ENCODE measurements at places on chromosomes 11 and 22.

- no peak for DNase-seq
Measured at GRCh38 chr11:67633758-67634365, 4.1 kb upstream of the NUDT8 start.

- DNase-seq, result no peak
Measured at GRCh38 chr11:454043-454442, 4.0 kb downstream of the PTDSS2 start.

GRCh38 chr11:78438298-78438975 lies 20.8 kb upstream of the GAB2 start:
- DNase-seq, result no peak

DNA sequence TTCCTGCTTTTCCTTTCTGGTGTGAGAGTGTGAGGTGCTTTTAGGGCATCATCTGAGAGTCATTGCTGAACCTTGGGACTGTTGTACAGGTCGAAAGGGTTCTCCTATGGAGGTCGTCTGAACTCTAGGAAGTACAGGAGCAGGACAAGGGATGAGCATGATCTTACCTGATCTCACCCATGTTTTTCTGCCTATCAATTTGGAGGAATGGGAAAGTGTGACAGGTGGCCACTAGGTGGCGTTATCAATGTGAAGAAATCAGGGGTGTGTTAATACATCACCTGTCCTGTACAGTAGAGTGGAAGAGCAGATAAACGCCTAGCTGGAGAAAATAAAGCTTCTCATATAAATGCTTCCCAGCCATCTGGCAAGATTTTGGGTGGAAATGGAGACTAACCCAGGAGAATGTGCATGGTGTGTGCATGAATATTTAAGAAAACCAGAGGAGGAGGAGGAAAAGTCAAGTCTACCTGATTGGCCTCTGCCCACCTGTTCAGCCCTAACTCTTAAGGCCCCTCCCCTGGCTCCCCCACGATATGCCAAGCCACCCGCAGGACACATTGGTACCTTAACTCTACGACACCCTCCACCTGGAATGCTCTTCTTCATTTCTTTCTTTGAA lies 72.0 kb upstream of the NARS2 start:
- no peak for DNase-seq

GRCh38 chr11:57461841-57462489 lies 1.6 kb downstream of the RTN4RL2 start:
- DNase-seq, result no peak

DNA sequence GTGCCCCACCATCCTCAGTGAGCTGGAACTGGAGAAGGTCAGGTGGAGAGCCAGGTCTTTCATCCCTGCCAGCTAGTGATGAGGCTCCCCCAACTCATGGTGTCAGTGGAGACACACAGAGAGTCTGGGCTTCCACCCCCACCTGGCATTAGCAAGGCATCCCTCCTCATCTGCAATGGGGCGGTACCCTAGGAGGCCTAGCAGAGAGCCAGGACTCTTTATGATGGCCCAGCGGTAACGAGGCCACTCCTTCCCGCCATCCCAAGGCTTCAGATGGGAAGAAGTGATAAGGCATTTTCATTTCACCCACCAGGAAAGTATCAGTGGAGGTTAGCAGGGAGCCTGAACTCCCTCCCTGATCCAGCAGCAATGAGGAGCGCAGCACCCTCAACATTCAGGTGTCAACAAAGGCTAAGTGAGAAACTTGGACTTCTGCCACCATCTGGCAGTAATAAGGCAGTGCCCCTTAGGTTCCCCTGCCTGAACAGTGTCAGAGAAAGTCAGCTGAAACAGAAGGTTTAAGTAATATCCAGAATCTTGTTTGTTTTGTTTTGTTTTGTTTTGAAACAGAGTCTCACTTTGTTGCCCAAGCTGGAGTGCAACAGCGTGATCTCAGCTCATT lies 40.5 kb upstream of the FBLN1 start:
- DNase-seq, result no peak

DNA sequence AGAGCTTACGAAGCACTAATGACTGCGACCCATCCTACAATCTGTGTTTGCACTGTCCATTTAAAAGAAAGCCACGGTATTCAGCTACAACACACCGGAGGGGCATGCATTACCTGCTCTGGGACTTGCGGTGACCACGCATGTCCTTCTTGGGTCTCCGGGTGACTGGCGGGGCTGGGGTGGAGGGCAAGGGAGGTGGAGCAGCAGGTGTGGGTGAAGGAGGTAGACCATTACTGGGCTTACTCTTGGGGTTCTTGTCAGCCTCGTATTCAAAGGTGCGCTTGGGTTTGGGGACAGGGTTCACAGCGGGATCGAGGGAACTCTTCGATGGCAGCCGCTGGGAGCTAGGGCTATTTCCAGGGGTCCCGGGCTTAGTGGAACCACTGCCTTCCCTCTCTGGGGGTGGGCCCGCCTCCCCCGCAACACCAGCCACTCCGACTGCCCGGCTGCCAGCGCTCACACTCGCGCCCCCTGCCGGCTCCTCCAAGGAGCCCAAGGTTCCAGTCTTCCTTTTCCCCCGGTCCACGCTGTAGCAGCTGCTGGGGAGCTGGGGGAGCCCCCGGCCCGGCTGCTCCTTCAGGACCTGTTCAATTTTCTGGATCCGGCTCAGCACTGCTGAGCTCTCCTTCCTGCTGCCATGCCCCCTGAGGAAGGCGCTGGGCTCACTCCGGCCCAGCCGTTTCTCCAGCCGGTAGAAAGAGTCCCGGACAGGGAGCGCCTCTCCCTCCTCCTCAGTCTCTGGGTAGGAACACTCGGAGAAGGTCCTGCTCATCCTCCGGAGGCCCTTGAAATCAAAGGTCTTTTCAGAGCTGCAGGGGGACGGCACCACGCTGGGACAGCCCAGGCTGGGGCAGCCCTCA lies 47.5 kb downstream of the RPL27A start:
- DNase-seq, result no peak

GRCh38 chr22:36838119-36839030 lies 21.5 kb upstream of the PVALB start:
- no peak for DNase-seq

- no peak for DNase-seq
Measured at GRCh38 chr11:61680622-61681221, 531 bp downstream of the DAGLA start.

GRCh38 chr11:96187822-96188221 lies 155.2 kb downstream of the MAML2 start:
- DNase-seq, result no peak

DNA sequence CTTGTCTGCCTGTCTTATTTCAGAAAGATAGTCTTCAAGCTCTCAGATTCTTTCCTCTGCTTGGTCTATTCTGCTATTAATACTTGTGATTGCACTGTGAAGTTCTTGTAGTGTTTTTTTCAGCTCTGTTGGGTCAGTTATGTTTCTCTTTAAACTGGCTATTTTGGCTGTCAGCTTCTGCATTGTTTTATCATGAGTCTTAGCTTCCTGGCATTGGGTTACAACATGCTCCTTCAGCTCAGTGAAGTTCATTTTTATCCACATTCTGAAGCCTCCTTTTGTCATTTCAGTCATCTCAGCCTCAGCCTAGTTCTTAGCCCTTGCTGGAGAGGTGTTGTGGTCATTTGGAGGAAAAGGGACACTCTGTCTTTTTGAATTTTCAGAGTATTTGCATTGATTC lies 15.5 kb upstream of the DEPDC7 start:
- DNase-seq, result no peak

DNA sequence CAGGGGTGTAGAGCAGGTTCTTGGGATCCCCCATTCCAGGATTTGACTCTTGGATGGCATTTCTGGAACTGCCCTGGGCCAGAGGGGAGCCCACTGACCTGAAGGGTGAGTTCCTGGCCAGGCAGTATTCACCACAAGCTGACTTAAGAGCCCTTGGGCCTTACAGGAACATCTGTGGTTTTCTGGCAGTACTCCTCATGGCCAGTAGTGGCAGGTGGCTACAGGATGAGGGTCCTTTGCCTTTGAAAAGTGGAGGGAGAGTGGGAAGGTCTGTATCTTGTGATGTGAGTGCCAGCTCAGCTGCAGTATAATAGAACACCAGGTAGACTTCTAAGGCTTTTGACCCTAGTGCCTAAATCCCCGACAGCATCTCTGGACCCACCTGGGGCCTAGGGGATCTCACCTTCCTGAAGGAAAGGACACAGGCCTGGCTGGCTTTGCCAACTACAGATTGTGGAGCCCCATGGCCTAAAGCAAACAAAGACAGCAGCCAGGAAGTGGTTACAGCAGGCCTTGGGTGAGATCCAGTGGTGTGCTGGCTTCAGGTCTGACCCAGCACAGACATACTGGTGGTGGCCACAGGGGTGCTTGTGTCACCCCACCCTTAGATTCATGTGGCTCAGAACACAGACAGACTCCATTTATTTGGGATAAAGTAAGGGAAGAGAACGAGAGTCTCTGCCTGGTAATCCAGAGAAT lies 9.0 kb downstream of the OR51S1 start:
- DNase-seq, result no peak

DNA sequence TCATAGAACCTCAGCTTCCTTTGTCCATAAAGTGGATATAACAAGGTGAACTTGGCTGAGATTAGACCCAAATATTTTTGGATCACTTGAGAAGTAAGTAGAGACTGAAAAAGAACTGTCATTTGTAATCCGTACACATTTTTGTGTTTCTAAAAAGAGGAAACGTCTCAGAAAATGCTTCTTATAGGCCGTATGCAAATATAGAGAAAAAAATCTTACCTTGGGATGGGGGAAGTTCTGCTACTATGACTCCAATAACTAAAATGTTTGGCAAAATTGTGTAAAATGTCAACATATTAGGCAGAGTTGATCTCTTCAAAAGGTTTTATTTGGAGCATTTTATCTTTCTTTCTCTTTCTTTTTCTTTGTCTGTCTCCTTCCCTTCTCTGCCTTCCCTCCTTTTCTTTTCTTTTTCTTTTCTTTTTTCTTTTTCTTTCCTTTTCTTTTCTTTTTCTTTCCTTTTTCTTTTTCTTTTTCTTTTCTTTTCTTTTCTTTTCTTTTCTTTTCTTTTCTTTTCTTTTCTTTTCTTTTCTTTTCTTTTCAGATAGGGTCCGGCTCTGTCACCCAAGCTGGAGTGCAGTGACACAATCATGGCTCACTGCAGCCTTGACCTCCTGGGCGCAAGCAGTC lies 48.2 kb downstream of the ADM start:
- no peak for DNase-seq

DNA sequence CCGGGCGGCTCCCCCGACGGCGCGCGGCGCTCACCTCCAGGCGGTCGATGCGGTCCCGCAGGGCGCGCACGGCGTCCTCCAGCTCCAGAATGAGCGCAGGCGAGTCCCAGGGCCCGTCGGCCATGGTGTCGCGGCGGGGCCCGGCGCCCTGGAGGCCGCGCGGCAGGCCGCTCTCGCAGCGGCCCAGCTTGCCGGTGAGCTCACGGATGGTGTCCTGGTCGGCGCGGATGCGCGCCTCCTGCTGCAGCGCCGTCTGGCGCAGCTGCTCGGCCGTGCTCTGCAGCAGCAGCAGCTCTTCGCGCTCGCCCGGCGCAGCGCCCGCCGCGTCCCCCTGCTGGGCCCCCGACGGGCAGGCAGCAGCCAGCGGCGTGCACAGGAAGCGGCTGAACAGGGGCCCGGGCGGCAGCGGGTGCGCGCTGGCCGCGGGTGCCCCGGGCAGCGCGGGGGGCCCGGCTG lies 599 bp downstream of the NPTXR start:
- peak; percentile 58 for DNase-seq

GRCh38 chr11:113023228-113023627 lies 62.0 kb downstream of the NCAM1 start:
- DNase-seq, result peak; percentile 25

- DNase-seq, result no peak
Measured at GRCh38 chr22:46528121-46528610, 9.3 kb downstream of the CELSR1 start.

DNA sequence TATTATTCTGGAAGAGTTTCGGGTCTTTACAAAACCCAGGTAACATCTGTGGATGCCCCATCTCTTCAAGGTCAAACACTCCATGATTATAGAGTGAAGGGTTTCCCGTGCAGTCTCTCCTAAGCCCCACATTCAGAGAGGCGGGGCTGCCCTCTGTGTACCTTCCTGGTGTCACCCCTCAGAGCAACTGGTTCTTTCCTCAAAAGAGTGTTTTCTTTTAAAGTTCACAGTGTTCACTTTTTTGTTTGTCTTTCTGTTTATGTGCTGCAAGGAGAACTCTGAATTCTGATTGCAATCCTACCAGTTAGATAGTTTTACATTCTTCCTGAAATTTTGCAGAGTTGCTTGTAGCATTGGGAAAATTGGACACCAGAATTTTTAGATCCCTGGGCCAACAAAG lies 190.2 kb downstream of the ADAMTS15 start:
- no peak for DNase-seq

- no peak for DNase-seq
Measured at GRCh38 chr22:25728071-25728470, 13.9 kb upstream of the MYO18B start.

DNA sequence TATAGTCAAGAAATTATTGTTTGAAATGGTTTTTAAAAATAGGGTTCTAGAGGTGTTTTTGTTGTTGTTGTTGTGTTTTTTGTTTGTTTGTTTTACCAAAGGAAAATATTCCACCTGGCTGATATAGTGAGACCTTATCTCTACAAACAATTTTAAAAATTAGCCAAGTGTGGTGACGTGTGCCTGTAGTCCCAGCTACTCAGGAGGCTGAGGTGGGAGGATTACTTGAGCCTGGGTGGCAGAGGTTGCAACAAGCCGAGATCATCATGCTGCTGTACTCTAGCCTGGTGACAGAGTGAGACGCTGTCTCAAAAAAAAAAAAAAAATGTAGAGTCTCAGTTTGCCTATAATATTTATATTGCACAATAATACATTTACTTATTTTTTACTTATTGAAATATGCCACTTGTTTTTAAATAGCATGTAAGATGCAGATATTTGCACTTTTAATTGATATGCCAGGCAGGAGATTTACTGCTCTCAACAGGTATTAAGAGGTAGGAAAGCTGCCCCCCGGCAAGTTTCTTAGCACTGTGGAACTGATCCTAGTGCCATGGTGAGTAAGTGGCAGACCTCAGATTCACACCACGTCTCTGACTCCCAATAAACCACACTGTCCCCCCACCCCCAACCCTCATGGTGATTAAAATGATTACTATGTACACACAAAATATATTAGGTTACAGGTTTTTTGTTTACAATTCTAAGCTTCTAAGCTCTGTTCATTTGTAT lies 157.4 kb downstream of the TEAD1 start:
- DNase-seq, result no peak

- DNase-seq, result peak; percentile 76
Measured at GRCh38 chr22:28443526-28443876, 236.1 kb downstream of the TTC28 start.
